ENCODE measurements at places on chromosomes 1 and 21. TPM values are rescaled to one million over a fixed set of nuclear protein-coding genes. Genes with fewer than 3 reads are reported as not detected.

EDARADD gene
- total RNA-seq = 11.7 TPM

CNTN2 gene
- total RNA-seq = not detected

CBR3 gene
- total RNA-seq = 24.1 TPM

SYDE2 gene
- 1.5 TPM for total RNA-seq

PAPPA2 gene
- total RNA-seq = not detected

OPRD1 gene
- total RNA-seq = not detected

LRRC71 gene
- not detected for total RNA-seq

VHLL gene
- total RNA-seq = 0.30 TPM

KCNJ15 gene
- 0.07 TPM for total RNA-seq

UMODL1 gene
- total RNA-seq = 0.09 TPM

TNN gene
- total RNA-seq = not detected

UBXN10 gene
- total RNA-seq = 0.45 TPM

TCHHL1 gene
- not detected for total RNA-seq

TSPEAR gene
- total RNA-seq = not detected

UAP1 gene
- total RNA-seq = 21.6 TPM

TNNI3K gene
- total RNA-seq = not detected

TRIM45 gene
- total RNA-seq = 1.2 TPM

PLD5 gene
- total RNA-seq = not detected

CFHR3 gene
- total RNA-seq = not detected

LAD1 gene
- total RNA-seq = not detected

KCNT2 gene
- not detected for total RNA-seq

PPFIA4 gene
- 5.0 TPM for total RNA-seq

PROK1 gene
- total RNA-seq = not detected

GJB3 gene
- not detected for total RNA-seq

COL11A1 gene
- not detected for total RNA-seq

S100A9 gene
- total RNA-seq = not detected

ST6GALNAC3 gene
- total RNA-seq = 0.30 TPM

BCAR3 gene
- 7.5 TPM for total RNA-seq

HCRTR1 gene
- not detected for total RNA-seq

TNFRSF8 gene
- 37.6 TPM for total RNA-seq

ARMH1 gene
- total RNA-seq = 93.6 TPM

SPRR2A gene
- not detected for total RNA-seq

GREM2 gene
- total RNA-seq = not detected

KANK4 gene
- total RNA-seq = not detected

HYI gene
- total RNA-seq = 37.9 TPM

CD164L2 gene
- total RNA-seq = not detected

SPRR2G gene
- total RNA-seq = not detected

SPRR3 gene
- total RNA-seq = not detected

SDF4 gene
- total RNA-seq = 111 TPM

NOS1AP gene
- not detected for total RNA-seq

TGFB2 gene
- total RNA-seq = not detected

CRYZ gene
- total RNA-seq = 22.5 TPM

TDRD5 gene
- total RNA-seq = not detected

MAP10 gene
- total RNA-seq = 4.4 TPM

FALEC gene
- not detected for total RNA-seq

OR14K1 gene
- total RNA-seq = not detected

LAPTM5 gene
- total RNA-seq = 371 TPM

LEMD1 gene
- not detected for total RNA-seq

VCAM1 gene
- not detected for total RNA-seq

C1orf141 gene
- total RNA-seq = not detected

ETV3L gene
- not detected for total RNA-seq

COL9A2 gene
- 8.9 TPM for total RNA-seq

LPAR3 gene
- 0.09 TPM for total RNA-seq

Data from T-helper 2 cell treated with Interferon-gamma antibody and Interleukin-4, amounts not matched to agents 100 ng/mL and 5 ng/mL, for 36 hours (primary cell).